ENCODE measurements at places on chromosomes 6 and 20.
A peak's percentile ranks its signal among the peaks of the same experiment; 100 is the strongest.

- peak; percentile 73 for DNase-seq
Observed at GRCh38 chr6:111664565-111665030, 58.9 kb upstream of the TRAF3IP2 start.

GRCh38 chr20:38198238-38198861, 33.3 kb upstream of the TGM2 start:
- DNase-seq, result no peak

DNA sequence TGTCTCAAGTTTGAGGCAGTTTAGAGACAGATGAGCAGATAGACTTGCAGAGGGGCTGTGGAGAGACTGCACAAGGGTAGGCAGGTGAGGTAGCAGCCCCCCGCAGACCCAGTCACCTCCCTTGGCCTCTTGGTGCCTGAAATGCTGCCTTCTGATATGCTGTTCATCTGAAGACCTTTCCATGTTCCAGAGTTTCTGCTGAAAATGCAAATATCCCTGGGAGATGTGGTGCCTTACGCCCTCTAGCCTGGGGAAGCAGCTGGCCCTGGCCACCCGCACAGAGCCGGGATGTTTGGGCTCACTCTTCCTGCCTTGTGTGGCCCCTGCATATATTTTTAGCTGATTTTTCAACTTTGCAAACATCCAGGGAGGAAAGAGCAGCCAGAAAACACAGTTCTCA, 51.4 kb downstream of the TMEM242 start:
- no peak for DNase-seq

DNA sequence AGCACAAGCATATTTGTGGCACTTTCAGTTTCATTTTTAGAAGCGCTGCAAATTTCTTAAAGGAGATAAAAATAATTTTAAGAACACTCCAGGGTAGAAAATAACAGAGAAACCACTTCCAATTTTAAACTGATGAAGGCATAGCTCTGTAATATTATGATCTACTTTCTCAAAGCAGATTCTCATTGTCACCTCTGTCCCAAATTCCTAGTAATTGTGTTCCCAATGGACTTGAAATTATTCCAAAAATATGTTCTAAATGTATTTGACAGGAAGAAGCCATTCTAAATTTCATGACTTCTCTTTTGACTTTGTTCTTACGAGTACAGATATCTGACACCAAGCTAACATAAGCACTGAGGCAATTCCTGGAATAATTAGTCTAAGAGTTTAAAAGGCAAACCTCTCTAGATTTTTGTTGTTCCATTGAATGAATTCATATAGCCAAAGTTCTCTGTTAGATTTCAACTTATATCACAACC, 140.2 kb upstream of the CARMIL1 start:
- no peak for DNase-seq

DNA sequence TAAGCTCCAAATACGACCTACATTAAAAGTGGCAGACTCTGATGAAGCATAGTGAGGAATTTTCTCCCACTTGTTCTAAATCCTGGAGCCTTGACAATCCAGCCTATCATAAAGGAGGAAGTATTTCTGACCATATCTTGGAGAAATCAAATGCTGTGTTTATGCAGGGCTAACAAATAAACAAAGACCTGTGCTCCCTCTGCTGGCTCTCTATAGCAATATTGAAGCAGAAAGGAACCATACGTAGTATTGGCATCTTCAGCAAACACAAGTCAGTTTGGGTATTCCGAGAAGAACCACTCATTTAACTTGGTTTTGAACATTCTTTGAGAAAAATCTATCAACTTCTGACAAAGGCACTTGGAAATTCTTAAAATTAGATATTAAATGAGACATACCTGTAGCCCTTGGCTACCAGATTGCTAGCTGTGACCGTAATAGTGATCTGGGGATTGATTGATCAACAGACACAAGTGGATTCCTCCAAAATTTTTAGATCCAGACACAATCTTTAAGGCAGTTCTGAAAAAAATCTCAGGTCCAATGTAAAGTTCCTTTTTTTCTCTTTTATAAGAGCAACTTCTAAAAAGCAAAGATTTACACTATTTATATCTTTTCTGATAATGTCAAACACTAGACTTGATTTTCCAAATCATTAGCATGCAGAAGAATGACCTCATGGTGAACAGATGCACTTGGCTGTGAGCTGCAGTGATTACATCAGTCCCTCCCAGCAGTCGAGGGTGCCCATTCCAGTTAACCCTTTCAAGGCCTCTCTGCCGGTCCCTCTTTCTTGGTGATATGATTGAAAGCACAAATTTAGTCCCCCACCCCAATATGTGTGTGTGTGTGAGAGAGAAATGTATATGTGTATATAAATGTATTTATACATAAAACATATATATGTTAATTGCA, 40.2 kb downstream of the INSM1 start:
- no peak for DNase-seq

DNA sequence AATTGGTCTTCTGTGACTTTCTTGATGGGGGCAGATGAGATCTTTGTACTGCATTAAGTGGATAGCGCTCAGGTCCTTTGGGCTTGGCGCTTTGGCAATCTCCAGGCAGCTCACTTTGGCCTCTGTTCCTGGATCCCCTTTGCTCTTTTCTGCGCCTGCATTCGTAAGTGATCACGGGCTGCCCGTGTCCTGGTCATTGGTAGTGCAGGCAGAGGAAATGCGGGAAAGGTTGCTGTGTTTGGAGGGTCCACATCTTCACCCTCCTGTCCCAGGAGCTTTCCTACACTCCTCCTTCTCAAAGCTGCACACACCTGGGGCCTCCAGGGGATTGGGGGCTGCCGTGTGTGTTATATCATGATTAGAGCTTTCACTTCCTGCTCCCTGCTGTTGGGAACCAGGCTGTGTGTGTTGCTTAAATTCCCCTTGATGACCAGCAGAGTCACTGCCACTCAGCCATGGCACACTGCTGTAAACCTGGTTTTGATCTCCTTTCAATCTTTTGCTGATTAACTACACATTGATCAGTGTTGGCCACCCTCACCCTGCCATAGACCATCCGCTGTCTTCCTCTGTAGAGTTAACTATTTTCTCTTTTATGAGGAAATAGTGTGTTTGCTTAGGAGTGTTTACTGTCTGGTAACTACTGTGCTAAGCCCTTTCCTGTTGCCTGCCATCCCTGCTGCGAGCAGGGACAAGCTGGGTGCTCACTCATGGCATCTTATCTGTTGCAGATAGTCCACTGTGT, 13.0 kb upstream of the SNHG17 start:
- DNase-seq, result no peak

DNA sequence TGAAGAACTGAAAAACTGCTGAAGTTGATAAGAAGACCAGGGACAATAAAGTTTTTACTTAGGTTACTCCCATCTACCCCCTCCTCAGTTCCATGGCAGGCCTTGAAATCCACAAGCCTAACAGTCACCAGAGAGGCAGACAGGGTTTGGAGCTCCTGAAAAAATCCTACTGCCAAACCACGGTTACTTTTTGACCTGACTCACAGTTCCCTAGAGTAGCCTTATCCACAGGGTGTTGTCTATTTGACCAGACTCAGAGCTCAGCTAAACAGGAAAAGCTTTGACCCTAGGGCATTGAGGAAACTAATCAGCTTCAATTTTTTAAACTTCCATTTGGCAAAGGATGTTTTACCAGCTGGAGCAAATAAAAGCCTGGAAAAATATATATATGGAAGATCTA, 257.7 kb upstream of the NT5E start:
- no peak for DNase-seq

DNA sequence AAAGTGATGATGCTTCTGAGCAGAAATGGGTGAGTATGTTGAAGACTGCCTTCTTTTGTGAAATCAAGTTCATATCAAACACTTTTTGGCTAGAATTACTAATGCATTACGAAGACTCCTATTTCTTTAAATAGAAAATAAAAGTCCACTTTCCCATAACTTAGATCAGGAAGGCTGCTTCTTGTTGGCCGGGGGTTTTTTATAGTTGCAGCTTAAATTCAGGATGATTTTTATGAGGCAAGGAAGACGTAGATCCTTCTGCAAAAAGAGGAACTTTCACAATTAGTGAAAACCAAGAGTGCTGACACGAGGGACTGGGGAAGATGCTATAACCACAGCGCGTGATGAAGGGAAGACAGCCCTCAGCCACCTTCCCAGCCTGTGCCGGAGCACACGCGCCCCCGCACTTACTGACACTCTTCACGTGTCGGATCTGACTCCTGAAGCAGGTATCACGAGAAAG, 206.1 kb upstream of the PRDM1 start:
- DNase-seq, result no peak

DNA sequence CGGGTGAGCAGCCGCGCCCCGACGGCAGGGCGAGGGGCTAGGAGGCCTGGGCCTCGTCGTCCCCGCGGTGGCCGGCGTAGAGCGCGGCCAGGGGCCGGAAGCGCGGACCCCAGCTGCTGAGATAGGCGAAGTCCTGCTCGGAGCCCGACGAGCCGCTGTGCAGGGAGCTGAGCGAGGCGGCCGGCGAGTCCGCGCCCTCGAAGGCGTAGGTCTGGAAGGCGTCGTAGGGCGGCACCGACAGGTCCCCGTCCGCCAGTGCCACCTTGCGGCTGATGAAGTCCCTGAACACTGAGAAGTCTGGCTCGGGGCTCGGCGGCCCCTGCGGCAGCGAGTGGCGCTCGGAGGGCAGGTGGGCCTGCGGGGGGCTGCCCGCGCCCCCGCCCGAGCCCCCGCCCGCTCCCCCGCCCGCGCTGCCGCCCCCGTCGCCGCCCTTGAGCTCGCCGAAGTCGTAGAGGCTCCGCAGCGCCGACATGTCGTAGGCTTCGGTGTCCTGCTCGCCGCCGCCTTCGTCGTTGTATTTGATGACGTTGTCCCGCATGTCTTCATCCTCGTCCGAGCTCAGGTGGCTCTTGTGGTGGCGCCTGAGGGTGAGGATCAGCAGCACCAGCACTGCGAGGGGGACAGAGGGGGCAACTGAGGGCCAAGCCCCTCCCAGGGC, 56.5 kb downstream of the CD40 start:
- DNase-seq, result peak; percentile 66

DNA sequence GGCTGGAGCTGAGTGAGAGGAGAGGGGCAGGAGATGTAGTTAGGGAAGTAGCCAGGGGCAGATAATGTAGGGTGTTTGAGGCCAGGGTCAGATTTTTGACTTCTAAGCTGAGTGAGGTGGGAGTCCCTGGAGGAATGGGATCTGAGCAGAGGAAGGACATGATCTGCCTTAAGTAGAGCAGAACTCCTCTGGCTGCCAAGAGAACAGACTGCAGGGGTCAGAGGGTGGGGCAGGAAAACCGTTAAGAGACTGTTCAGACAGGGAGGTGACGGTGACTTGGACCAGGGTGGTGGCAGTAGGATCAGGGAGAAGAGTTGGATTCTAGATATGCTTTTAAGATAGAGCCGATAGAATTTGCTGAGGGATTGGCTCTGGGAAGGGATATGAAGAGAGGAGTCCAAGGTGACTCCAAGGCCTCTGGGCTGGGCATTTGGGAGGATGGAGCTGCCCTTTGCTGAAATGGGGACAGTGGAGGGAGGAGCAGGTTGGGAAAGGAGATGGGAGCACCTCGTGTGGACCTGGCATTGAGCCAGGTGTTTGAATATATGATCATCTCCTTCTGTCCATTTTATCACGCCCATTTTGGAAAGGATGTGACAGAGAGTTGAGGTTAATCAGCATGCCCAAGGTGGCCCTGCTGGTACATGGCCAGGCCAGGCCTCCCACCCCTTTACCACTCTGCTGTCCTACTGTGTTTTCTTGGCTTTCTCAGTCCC, 18.8 kb downstream of the EYA2 start:
- no peak for DNase-seq

GRCh38 chr6:13454286-13455221, 32.8 kb downstream of the GFOD1 start:
- no peak for DNase-seq

GRCh38 chr6:79249136-79249535, 14.7 kb upstream of the HMGN3 start:
- no peak for DNase-seq

GRCh38 chr6:42441697-42442081, 10.0 kb downstream of the TRERF1 start:
- no peak for DNase-seq

DNA sequence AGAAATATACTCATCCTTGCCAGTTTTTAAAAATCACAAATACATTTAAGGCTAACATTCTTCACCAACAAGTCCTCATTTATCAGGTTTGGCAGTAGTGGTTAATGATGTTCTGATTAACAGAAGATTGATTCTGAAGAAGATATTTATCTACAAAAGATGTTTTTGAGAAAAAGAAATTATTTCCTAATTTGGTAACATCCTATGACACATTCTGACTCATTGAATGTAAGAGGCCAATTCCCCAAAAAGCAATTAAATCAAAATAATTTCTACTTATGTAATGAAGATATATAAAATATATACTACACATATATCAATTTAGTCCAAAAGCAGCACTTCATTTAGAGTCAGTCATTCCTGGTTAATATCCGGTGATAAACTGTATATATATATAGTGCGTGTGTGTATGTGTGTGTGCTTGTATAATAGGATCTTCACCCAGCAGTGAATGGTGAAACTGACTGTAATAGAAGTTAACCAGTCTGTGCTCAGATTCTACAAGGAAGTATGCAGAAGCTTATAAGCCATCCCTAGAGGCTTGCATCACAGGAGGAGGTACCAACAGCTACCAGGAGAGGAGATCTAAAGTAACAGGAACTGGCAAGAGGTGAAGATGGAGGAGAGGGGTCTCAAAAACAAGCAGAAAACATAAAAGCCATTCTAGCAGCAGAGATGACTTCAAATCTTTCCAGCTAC, 82.9 kb upstream of the MARCKS start:
- no peak for DNase-seq

GRCh38 chr20:53751620-53752318, 158.1 kb upstream of the ZNF217 start:
- no peak for DNase-seq

All from right forelimb (tissue), 1 donor.